ENCODE measurements at places on chromosomes 5 and 9. TPM values are rescaled to one million over a fixed set of nuclear protein-coding genes. Genes with fewer than 3 reads are reported as not detected.

Gene CCNI2
- not detected for total RNA-seq

DNA sequence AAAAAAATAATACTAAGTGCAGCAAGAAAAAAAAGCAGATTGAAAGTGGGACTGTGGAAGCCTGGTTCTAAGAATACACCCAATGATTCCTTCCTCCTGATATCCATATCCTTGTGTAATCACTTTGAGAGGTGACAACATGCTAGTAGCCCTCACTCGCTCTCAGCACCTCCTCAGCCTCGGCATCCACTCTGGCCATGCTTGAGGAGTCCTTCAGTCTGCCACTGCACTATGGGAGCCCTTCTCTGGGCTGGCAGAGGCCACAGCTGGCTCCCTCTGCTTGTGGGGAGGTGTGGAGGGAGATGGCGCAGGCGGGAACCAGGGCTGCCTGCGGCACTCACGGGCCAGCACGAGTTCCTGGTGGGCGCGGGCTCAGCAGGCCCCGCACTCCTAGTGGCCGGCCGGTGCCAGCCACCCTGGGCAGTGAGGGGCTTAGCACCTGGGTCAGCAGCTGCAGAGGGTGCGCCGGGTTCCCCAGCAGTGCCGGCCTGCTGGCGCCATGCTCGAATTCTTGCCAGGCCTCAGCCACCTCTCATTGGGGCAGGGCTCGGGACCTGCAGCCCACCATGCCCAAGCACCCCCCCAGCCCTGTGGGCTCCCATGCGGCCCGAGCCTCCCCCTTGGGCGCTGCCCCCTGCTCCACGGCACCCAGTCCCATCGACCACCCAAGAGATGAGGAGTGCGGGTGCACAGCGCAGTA, 24.5 kb upstream of the SELENOP start:
- no peak for DNase-seq

GRCh38 chr5:143968071-143968878, 156.3 kb downstream of the HMHB1 start:
- DNase-seq: no peak

DNA sequence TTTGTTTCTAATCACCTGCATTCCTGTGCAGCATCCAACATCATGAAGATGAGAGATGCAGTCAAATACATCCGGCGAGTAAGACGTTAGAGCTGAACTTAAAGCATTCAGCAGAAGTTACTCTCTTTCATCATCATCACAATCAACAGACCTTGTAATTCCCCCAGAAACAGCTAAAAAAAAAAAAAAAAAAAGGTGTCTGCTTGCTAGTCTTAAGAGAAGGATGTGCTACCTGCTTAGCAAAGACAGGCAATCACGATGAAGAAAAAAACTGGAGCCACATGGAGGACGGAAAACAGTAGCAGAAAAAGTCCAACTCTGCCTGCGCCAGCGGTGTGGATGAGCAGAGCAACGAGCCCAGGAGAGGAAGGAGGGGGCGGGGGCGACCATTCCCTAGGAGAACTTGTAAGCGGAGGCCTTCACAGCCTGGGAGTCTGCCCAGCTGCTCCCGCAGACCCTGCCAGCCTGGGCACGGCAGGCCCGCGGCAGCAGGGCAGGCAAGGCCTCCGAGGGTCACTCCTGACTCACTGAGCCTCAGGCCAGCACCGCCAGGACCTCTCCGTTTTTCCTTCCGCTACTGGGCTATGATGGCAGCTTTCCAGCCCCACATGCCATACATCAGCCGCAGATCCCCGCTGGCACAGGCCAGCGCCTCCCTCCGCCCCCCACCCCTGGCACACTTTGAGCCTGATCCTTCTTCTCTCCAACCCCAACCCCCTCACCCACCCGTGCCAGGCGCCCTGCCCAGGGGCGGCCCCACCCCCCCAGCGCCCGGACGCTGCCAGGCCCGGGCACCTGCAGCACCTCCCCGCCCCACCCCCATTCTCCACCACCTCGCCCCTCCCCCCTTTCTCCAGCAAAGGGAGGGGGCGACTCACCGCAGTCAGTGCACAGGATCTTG, 1.4 kb downstream of the NRG2 start:
- peak; percentile 35 for DNase-seq

GRCh38 chr5:1511048-1511447, 12.7 kb downstream of the LPCAT1 start:
- DNase-seq: peak; percentile 8

DNA sequence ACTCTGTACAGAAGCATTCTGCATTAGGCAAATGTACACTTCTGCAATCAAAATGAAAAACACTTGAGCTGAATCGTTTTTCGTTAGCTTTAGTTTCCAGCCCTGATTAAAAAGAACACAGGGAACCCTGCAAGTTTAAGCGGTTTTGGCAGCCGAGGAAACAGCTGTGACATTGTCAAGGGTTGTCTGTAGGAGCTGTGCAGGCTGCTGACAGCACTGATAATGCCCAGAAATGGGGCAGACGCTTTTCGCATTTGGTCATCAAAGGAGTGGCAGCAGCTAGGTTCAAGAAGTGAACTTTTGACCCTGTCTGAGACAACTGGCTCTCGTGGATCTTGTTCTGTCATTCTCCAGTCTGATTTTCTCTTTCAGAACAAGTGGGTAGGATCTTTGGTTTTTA, 165.6 kb upstream of the CCDC152 start:
- DNase-seq: peak; percentile 28

Gene SRP19
- total RNA-seq: 154 TPM

DNA sequence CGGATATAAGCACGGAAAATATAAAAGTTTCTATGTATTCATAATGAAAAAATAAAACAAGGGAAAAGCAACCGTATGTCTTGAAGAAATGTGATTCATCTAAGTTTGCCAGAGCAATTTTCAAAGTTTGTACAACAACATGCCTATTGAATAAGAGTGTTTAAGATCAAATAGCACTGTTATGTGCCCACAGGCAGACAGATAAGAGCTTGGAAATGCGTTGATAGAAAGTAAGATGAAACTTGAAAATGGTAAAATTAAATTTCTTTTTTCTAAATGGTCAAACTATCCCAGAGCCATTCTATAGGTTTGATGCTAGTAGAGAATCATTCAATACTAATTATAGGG, 189.4 kb downstream of the FANCC start:
- DNase-seq: no peak

DNA sequence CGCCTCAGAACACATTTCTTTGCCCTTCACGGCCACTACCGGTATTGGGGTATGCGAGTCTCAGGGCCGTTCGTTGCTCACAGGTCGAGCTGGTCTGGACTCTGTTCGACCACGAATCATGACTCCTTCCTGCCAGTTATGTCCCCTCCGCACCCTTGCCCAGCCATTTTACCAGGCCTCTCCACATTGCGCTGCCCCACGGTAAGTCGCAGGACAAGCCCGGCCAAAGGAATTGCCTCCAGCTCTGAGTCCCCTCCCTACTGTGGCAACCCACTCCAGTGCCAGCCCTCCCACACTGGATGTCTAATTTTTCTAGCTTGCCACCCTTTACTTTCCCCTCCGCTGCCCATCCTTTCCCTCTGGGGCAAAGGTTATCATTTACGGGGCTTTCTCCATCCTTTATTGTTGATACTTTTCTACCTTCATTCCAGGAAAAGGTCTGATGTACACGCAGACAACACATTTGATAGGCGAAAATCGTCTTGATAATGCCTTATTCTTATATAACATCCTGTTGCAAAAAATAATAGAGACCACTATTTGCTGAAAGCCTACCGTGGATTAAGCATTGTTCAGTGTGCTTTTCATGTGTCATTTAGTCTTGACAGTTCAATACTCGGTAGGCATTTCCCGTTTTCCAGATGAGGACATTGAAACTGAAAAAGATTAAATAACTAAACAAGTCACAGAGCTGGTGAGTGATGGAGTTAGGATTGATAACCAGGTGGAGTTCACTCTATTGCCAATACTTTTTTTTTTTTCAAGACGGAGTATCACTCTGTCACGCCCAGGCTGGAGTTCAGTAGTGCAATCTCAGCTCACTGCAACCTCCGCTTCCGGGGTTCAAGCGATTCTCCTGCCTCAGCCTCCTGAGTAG, 958 bp upstream of the HSPA5 start:
- DNase-seq: peak; percentile 39

GRCh38 chr5:146538432-146538831, 22.4 kb upstream of the GPR151 start:
- DNase-seq: no peak

GRCh38 chr5:41793141-41793770, 77.0 kb downstream of the OXCT1 start:
- no peak for DNase-seq

Gene ANKRA2
- total RNA-seq: 29.4 TPM

DNA sequence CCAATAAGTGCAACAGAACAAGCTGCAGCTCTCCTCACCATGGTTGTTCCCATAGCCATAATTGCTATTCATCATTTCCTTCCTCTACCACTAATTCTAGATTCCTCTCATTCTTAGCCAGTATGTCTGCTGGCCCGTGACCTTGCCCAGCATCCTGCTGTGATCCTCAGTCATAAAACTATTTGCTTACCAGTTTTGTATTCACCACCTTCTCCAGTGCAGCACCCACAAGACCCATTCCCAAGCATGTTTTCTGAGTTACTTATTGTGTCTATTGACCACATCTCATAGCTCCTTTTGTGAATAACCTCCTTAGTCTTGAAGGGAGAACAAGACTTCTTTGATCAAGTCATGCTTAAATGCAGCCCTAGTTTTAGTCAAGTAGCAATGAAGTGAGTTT, 488.0 kb upstream of the CTNND2 start:
- DNase-seq: no peak

Gene OR1Q1
- not detected for total RNA-seq

DNA sequence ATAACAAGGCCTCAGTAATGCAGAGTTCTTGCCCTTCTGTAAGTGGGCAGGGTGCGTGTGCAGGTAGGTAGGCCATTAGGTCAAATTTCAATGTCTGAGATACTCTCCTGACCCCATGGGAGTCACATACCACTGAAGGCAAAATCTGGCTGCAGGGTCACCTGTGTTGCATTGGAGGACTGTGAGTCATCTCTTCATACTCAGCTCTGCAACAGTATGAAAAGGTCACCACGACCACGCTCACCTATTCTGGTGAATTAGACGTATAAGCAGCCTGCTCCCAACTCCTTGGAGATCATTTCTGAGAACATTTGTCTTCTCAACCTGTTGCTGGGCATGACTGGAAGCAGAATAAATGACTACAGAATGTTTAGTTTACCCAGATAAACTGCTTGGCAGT, 599.8 kb downstream of the PDE4D start:
- no peak for DNase-seq

DNA sequence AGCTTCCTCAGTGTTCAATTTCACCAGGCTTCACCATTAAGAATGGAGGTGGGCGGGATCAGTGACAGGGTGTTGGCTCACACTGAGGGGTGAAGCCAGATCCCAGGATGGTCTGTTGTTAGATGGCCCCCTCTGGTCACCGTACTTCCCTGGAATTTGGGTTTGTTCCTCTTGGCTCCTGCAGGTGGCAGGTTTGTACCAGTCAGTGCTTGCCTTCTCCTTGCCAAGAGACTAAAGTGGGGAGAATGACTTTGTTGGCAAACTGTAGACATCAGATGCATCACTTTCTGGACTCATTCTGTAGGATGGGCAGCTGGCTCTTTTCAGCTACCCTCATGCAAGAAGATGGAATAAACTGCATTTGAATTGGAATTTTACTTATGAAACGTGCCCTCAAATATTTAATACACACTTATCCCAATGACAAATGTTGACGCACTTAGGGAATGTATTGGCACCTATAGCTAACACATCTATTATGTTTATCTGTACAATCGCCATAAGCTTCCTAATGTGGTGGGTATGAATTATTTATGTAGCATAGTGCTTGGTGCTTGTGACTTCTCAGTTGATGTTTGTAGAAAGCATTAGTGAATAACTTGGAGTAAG, 31.4 kb upstream of the ANKRD55 start:
- peak; percentile 23 for DNase-seq

DNA sequence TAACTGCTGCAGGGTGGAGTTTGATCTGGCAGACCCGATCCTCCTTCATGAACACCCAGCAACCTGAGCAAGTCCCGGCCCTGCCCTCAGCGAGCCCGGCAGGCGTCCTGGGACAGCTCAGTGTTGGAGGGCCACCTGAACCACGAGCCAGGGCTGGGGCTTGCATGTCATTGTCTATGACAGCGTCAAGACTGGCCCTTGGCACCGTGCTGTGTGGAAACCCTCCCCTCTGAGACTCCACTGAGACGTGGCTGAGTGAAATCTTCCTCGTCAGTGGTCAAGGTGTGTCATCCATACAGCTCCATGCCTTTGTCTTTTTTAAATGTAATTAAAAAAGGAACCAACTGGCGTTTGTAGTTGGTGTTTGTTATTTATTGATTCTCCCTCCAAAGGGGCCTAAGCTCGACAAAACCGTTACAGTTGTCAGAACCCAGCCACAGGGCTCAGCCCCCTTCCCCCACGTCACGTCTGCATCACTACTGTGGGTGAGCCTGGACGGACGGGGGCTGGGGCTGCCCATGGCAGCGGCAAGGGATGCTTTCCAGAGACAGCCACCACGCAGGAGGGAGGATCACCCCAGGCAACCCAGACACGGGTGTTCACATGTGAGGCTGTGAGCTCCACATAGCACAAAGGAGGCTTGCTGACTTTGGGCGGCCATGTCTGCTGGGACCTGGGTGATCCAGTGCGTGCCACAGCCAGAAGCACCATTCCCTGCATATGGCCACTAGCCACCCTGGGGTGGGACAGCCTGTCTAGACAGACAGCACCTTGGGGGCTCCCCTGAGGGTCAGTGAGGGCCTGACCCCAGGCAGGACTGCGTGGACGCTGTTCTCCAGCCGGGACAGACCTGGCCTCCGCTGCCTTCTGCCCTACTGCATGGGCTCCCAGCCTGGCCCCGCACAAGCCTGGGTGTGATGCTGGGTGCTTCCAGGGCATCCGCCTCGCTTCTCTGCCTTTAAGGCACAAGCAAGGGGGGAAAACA, 7.3 kb downstream of the UCK1 start:
- no peak for DNase-seq

Gene IFNA13
- not detected for total RNA-seq

Gene NRG2
- total RNA-seq: 2.5 TPM

- DNase-seq: no peak
Measured at GRCh38 chr5:176415240-176415951, 943 bp downstream of the CLTB start.

DNA sequence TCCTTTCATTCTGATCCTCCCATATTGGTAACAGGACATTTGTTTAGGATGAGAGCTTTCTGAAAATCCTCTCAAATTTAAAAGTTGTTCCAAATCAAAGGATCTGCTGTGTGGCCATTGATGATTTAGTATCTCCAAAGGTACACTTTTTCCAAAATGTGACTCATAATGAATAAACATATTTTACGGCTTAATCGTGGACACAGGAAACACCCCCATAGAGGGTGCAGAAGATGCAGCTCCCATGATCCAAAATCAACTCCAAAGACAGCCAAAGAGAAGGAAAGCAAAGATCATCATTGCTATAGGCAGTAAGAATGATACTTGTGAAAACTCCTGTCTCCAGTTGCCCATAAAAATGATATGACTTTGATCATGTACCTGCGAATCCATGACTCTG, 239.7 kb downstream of the PIK3R1 start:
- DNase-seq: no peak

Gene CNTLN
- 25.1 TPM for total RNA-seq

GRCh38 chr9:114291886-114292590, 30.9 kb upstream of the ORM1 start:
- DNase-seq: peak; percentile 5

DNA sequence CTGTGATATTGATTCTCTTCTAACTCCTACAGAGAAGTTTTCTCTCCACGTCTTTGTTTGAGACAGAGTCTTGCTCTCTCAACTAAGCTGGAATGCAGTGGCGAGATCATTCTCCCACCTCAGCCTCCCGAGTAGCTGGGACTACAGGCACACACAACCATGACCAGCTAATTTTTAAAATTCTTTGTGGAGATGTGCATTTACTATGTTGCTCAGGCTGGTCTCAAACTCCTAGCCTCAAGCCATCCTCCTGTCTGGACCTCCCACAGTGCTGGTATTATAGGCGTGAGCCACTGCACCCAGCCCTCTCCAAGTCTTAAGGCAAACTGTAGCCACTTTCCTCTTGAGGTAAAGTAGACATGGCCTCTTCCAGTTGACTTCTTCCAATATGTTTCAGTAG, 72.2 kb downstream of the SNX18 start:
- DNase-seq: no peak
